ENCODE measurements at places on chromosomes 3 and 15. TPM values are rescaled to one million over a fixed set of nuclear protein-coding genes. Genes with fewer than 3 reads are reported as not detected.

The ARGFX gene
- total RNA-seq = not detected

The EOGT gene
- 38.0 TPM for total RNA-seq

The INKA1 gene
- not detected for total RNA-seq

The ITGB5 gene
- 143 TPM for total RNA-seq

The QRICH1 gene
- 132 TPM for total RNA-seq

The HLTF gene
- 8.6 TPM for total RNA-seq

The RBP2 gene
- 3,455 TPM for total RNA-seq

The BDH1 gene
- total RNA-seq = 121 TPM

The HDGFL3 gene
- 23.1 TPM for total RNA-seq

The MST1R gene
- total RNA-seq = 233 TPM

The SLC22A13 gene
- 1.4 TPM for total RNA-seq

The VILL gene
- total RNA-seq = 59.4 TPM

The LIPC gene
- 8.9 TPM for total RNA-seq

The CCDC80 gene
- 2.6 TPM for total RNA-seq

The C3orf22 gene
- not detected for total RNA-seq

The TWF2 gene
- 46.2 TPM for total RNA-seq

The TUBGCP4 gene
- 30.0 TPM for total RNA-seq

The EHHADH gene
- 31.5 TPM for total RNA-seq

The C3orf20 gene
- total RNA-seq = not detected

The HRH1 gene
- total RNA-seq = 7.3 TPM

The ZNF385D gene
- total RNA-seq = 1.3 TPM

The NCKIPSD gene
- total RNA-seq = 66.7 TPM

The FBXL22 gene
- total RNA-seq = not detected

The ARRDC4 gene
- 28.2 TPM for total RNA-seq

The GOLGA6L7 gene
- total RNA-seq = not detected

The CCDC39 gene
- total RNA-seq = not detected

The ATP8B4 gene
- 13.2 TPM for total RNA-seq

The SLC2A2 gene
- 115 TPM for total RNA-seq

The PPARG gene
- 33.7 TPM for total RNA-seq

The PCSK6 gene
- 98.2 TPM for total RNA-seq

The MOBP gene
- total RNA-seq = not detected

The TMEM158 gene
- 1.6 TPM for total RNA-seq

The VWA5B2 gene
- 9.1 TPM for total RNA-seq

The CHL1 gene
- total RNA-seq = 6.3 TPM

The PRSS50 gene
- total RNA-seq = not detected

The IQCF5 gene
- not detected for total RNA-seq

The SIDT1 gene
- total RNA-seq = 62.5 TPM

The RASGRF1 gene
- total RNA-seq = not detected

The CIB1 gene
- 136 TPM for total RNA-seq

The RARB gene
- total RNA-seq = 4.1 TPM

The SH2D7 gene
- total RNA-seq = 7.7 TPM

The UTS2B gene
- total RNA-seq = 6.6 TPM

The C2CD4A gene
- total RNA-seq = not detected

The PSMD6 gene
- total RNA-seq = 38.1 TPM

The BRK1 gene
- total RNA-seq = 56.4 TPM

The SERINC4 gene
- not detected for total RNA-seq

The HYAL1 gene
- 4.3 TPM for total RNA-seq

The GASK1A gene
- 6.3 TPM for total RNA-seq

The C2CD4B gene
- 4.0 TPM for total RNA-seq

The ADCY5 gene
- total RNA-seq = 3.5 TPM

The DNAJA4 gene
- 48.9 TPM for total RNA-seq

The MCF2L2 gene
- 0.67 TPM for total RNA-seq

The GMNC gene
- not detected for total RNA-seq

The IL16 gene
- total RNA-seq = 8.1 TPM

The CCR8 gene
- not detected for total RNA-seq

The ADIPOQ gene
- 0.83 TPM for total RNA-seq

The ACTC1 gene
- not detected for total RNA-seq

The ITGA11 gene
- total RNA-seq = 2.5 TPM

The IQCH gene
- 0.53 TPM for total RNA-seq

The GABRR3 gene
- total RNA-seq = not detected

Measured in Peyer's patch (tissue), 4 donors.